Spleen (tissue), 13 donors: ENCODE measurements at places on chromosomes 3 and 15. TPM values are rescaled to one million over a fixed set of nuclear protein-coding genes. Genes with fewer than 3 reads are reported as not detected.

GRCh38 chr3:43423639-43424038 is 137.3 kb downstream of the SNRK start:
- H3K36me3 ChIP-seq, result no peaks in the 10 kb centered on the region
- H3K4me1 ChIP-seq, result no peaks in the 10 kb centered on the region
- no peak for DNase-seq
- no peaks in the 10 kb centered on the region for H3K27me3 ChIP-seq
- no peak overlapping the region for H3K27ac ChIP-seq
- no peak overlapping the region for H3K4me3 ChIP-seq

- no peak for DNase-seq
- H3K36me3 ChIP-seq, result peaks cover 9% of the 10 kb centered on the region
- no peak overlapping the region for H3K27ac ChIP-seq
- no peak overlapping the region for H3K4me3 ChIP-seq
- no peaks in the 10 kb centered on the region for H3K27me3 ChIP-seq
Observed at GRCh38 chr3:143063018-143063417, 56.6 kb upstream of the CHST2 start.

DNA sequence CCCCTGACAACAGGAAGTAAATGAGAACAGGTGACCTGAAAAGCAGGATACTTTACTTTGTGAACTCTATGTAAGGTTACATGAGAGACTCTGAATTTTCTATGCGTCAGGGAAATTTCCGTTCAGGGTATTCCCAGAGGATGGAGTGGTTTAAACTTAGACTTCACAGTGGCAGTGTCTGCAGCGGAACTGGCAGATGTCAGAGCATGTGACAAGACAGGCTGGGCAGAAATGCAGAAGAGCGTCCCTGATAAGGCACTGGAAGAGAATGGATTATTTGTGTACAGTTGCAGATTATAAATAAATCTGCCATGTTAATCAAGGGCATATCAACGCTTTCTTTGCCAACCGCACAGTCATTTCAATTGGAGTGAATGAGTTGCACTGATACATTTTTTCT is 598.4 kb upstream of the ZNF717 start:
- DNase-seq, result no peak
- H3K4me1 ChIP-seq, result no peaks in the 10 kb centered on the region
- no peaks in the 10 kb centered on the region for H3K27me3 ChIP-seq
- peak overlapping the region; percentile 18 for H3K27ac ChIP-seq
- no peak overlapping the region for H3K4me3 ChIP-seq

- no peak overlapping the region for H3K27ac ChIP-seq
- peak overlapping the region; percentile 75 for H3K4me3 ChIP-seq
- peaks cover 7% of the 10 kb centered on the region for H3K27me3 ChIP-seq
- no peak for DNase-seq
Observed at GRCh38 chr15:89749951-89750559, 994 bp downstream of the MESP1 start.

DNA sequence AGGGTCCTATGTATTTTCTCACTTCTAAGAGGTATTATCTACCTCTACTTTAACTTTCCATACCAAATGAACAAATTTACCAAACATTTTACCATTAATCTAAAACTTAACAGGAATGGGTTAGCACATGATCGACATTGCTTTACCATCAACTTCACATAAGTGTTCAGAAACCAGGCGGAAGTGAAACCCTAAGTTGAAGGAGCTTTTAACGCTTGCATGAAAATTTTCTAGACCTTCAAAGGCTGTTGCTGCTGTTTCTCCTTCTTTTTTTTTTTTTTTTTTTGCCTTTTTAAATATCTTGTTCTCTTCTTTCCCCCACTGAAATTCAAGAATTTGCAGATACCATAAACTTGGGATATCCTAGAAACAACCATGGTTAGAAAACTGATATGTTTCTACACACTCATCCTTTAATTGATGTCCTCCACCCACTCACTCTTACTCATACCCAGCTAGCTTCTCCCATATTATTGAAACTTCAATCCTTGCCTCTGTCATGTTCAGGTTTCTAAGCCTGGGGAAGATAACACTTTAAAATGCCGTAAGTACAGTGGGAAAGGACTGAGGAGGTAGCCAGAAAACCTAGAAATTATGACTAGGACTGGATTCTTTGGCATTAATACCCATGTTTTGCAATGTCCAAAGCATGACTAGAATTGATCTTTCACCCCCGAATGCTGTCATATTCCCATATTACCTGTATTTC is 24.7 kb downstream of the MYO5A start:
- no peak for DNase-seq
- no peaks in the 10 kb centered on the region for H3K27me3 ChIP-seq
- peak overlapping the region; percentile 70 for H3K27ac ChIP-seq
- H3K36me3 ChIP-seq, result no peaks in the 10 kb centered on the region
- peaks cover 6% of the 10 kb centered on the region for H3K4me1 ChIP-seq

GRCh38 chr3:50410185-50410584 is 50.9 kb upstream of the TMEM115 start:
- no peak for DNase-seq
- H3K36me3 ChIP-seq, result no peaks in the 10 kb centered on the region
- no peaks in the 10 kb centered on the region for H3K27me3 ChIP-seq
- no peaks in the 10 kb centered on the region for H3K4me1 ChIP-seq
- H3K27ac ChIP-seq, result no peak overlapping the region
- H3K4me3 ChIP-seq, result no peak overlapping the region

The WWTR1 gene
- 43.5 TPM for total RNA-seq

- no peak overlapping the region for H3K4me3 ChIP-seq
- no peak for DNase-seq
- H3K27me3 ChIP-seq, result peaks cover 33% of the 10 kb centered on the region
- no peaks in the 10 kb centered on the region for H3K36me3 ChIP-seq
- no peaks in the 10 kb centered on the region for H3K4me1 ChIP-seq
- no peak overlapping the region for H3K27ac ChIP-seq
Observed at GRCh38 chr15:26261413-26261812, 398.3 kb upstream of the ATP10A start.

DNA sequence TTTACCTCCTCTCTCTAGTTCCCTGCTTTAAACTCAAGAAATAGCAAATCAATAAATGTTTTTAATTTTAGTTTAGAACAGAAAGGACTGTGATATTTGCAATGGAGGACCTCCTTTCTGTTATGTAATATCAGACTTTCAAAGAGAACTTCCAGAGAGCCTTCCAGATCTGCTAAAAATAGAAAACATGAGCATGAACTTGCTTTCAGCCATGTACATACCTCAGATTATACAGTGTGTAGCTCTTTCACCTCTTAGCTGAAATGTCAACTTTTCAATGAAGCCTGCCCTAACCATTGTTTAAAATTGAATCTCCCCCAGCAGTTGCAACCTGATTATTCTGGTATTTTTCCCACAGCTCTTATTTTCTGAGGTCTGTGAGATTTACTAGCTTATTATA is 12.6 kb downstream of the CAPN7 start:
- peaks cover 97% of the 10 kb centered on the region for H3K36me3 ChIP-seq
- H3K27me3 ChIP-seq, result no peaks in the 10 kb centered on the region
- no peak overlapping the region for H3K4me3 ChIP-seq
- DNase-seq, result no peak

DNA sequence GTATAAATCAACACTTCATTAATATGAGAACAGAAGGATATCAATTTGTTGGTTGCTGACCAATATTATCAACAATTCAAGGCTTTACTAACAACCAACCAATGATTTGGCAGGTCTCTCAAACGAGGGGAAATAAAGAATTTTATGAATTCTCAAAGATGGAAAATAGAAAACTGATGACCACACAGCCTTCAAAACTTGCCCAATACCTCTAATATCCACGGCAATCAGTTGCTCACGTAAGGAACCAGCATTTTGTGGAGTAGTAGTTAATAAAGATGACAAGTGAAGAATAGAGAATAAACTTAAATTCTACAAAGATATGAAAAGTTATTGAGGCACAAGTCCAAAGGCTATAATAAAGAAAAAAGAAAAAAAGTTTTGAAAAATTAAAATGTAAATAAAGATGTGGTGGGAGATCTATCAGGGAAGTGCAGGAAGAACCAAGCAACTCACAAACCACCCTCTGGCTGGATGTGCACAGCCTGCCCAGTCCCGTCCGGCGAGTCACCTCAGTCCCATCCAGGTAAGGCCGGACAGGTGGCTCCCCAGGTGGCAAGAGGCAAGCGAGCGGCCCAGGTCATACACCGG is 808 bp downstream of the GK5 start:
- no peak for DNase-seq
- peak overlapping the region; percentile 87 for H3K27ac ChIP-seq
- H3K4me3 ChIP-seq, result peak overlapping the region; percentile 81

The TNK2 gene
- total RNA-seq, result 101 TPM

- H3K4me1 ChIP-seq, result no peaks in the 10 kb centered on the region
- no peak overlapping the region for H3K27ac ChIP-seq
- no peaks in the 10 kb centered on the region for H3K36me3 ChIP-seq
Observed at GRCh38 chr15:51240066-51240465, 98.3 kb downstream of the CYP19A1 start.

GRCh38 chr3:155712008-155712407 is 32.9 kb downstream of the PLCH1 start:
- H3K4me1 ChIP-seq, result no peaks in the 10 kb centered on the region
- no peaks in the 10 kb centered on the region for H3K36me3 ChIP-seq
- H3K27ac ChIP-seq, result no peak overlapping the region
- DNase-seq, result no peak
- H3K4me3 ChIP-seq, result no peak overlapping the region

The KATNBL1 gene
- total RNA-seq, result 40.2 TPM

DNA sequence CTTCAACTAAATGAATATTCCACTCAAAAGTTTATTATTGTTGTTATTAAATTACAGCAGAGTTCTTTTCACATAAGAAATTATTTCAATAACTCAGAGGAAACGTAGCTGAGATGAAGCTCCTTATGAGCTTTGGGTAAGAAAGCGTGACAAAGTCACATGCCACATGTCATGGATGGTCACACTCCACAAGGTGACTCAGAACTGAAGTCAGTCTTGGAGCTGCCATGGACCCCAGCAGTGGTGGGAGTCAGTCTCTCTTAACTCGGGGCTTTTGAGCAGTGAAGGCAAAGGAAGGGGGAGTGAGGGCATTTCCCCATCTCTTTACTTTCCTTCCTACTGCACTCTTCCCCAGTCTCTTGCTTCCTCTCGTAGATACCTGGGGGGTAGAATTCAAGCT is 87.5 kb upstream of the FAM3D start:
- no peaks in the 10 kb centered on the region for H3K27me3 ChIP-seq
- H3K4me3 ChIP-seq, result no peak overlapping the region
- DNase-seq, result no peak
- no peaks in the 10 kb centered on the region for H3K36me3 ChIP-seq
- H3K27ac ChIP-seq, result no peak overlapping the region

DNA sequence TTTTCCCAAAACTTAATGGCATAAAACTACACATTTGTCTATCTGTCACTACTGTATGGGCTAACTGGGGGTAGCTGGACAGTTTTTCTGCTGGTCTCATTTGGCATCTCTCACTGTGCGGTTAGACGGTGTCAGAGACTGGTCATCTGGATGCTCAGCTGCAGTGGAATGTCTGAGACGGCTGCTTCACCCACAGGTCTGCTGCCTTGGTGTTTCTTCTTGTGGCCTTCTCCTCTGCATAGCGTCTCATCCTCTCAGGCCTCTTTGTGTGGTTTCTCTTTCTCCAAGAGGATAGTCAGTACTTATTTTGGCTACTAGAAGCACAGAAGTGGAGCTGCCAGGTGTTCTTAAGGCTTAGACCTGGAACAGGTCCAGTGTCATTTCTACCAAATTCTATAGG is 35.9 kb upstream of the GOLGA6L9 start:
- DNase-seq, result no peak
- no peak overlapping the region for H3K27ac ChIP-seq
- no peak overlapping the region for H3K4me3 ChIP-seq

The POLQ gene
- 0.76 TPM for total RNA-seq

GRCh38 chr15:52683580-52683979 is 4.4 kb upstream of the ATOSA start:
- no peaks in the 10 kb centered on the region for H3K36me3 ChIP-seq
- peak overlapping the region; percentile 99 for H3K27ac ChIP-seq
- no peaks in the 10 kb centered on the region for H3K27me3 ChIP-seq
- H3K4me1 ChIP-seq, result peaks cover 46% of the 10 kb centered on the region

DNA sequence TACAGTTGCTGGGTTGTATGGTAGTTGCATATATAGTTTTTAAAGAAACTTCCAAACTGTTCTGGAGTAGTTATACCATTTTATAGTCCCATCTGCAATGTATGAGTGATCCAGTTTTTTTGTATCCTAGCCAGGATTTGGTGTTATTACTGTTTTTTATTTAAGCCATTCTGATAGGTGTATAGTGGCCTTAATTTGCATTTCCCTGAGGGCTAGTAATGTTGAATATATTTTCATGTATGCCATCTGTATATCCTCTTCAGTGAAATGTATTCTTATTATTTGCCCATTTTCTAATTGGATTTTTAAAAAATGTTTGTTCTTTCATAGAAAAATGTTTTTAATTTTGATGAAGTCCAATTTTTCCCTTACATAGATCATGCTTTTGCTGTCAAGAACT is 29.2 kb downstream of the PXK start:
- no peak overlapping the region for H3K27ac ChIP-seq
- peaks cover 40% of the 10 kb centered on the region for H3K4me1 ChIP-seq
- DNase-seq, result no peak
- no peaks in the 10 kb centered on the region for H3K27me3 ChIP-seq
- H3K4me3 ChIP-seq, result no peak overlapping the region
- no peaks in the 10 kb centered on the region for H3K36me3 ChIP-seq

DNA sequence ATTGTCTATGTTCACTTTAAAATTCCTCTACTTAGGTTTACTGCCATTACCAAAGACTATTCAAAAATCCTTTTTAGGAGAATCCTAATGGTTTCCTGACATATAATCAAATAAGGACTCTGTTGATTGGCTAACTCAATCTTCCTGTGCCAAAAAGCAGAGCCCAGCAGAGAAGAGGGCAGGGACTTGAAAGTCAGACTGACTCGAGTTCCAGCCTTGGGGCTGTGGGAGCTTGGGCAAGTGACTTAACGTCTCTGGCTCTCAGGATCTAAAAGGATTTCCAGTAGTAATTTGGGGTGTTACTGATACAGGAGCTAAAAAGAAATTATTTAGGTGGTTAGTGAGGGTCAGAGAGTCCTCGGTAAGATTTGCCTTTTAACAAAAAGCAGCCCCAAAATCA is 10.9 kb downstream of the CCR5 start:
- H3K36me3 ChIP-seq, result no peaks in the 10 kb centered on the region
- H3K27ac ChIP-seq, result no peak overlapping the region
- DNase-seq, result no peak
- H3K4me1 ChIP-seq, result peaks cover 22% of the 10 kb centered on the region
- no peaks in the 10 kb centered on the region for H3K27me3 ChIP-seq
- H3K4me3 ChIP-seq, result no peak overlapping the region

The SQOR gene
- 79.6 TPM for total RNA-seq

- no peak overlapping the region for H3K4me3 ChIP-seq
- no peak for DNase-seq
- peak overlapping the region; percentile 27 for H3K27ac ChIP-seq
Observed at GRCh38 chr15:89101302-89102193, 13.3 kb downstream of the ABHD2 start.

DNA sequence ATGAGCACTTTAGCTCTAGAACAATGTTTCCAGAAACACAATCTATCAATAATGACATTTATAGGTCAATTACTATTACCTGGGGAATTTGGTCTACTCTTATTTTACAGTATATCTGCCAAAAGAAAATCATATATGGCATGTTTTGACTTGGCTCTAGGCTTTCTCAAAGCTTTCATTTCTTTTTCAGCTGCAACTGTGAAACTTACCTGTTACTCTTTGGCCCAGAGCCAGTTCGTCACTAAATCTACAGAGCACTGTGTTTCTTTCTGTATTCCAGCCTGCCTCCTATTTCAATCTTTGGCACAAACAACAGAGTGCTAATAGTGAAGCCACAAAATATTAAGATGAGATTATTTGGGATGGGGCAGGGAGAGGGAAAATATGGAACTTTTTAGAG is 76.0 kb downstream of the P2RY1 start:
- no peaks in the 10 kb centered on the region for H3K4me1 ChIP-seq
- no peak overlapping the region for H3K27ac ChIP-seq
- H3K4me3 ChIP-seq, result no peak overlapping the region
- H3K36me3 ChIP-seq, result no peaks in the 10 kb centered on the region
- no peaks in the 10 kb centered on the region for H3K27me3 ChIP-seq
